ENCODE measurements at places on chromosomes 4 and X.

GRCh38 chr4:25399510-25399909 is 22.4 kb downstream of the ANAPC4 start:
- DNase-seq = no peak

DNA sequence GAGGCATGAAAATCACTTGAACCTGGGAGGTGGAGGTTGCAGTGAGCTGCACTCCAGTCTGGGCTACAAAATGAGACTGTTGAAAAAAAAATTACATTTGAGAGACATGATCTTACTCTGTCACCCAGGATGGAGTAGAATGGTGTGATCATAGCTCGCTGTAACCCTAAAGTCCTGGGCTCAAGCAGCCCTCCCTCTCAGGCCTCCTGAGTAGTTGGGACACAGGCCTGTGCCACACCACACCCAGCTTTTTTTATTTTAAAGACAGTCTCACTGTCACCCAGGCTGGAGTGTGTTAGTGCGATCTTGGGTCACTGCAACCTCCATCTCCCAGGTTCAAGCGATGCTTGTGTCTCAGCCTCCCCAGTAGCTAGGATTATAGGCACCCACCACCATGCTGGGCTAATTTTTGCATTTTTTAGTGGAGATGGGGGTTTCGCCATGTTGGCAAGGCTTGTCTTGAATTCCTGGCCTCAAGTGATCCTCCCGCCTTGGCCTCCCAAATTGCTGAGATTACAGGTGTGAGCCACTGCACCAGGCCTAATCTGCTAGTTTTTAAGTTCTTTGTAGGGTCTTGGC is 6.1 kb downstream of the RPS3A start:
- DNase-seq = no peak

GRCh38 chr4:155079871-155080270 is 128.6 kb upstream of the NPY2R start:
- no peak for DNase-seq

DNA sequence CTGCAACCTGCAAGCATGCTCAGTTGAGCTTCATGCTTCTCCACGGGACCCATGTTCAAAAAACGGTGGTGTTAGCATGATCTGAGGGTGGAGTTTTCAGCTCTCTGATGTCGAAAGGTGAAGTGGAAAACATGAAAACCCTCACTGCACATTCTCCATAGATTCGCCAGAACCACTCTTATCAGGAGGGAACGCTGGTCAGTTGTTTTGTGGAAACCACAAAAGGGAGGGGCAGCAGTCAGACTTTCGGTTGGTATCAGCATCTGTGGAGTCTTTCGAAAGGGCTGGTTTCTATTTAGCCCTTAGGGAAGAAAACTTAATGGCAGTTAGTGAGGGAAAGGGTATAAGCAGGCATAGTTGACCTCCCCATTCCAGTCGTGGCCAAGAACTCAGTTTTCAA is 12.6 kb downstream of the PPA2 start:
- DNase-seq = no peak

- DNase-seq = peak; percentile 99
Observed at GRCh38 chr4:38752941-38753806, 29.6 kb downstream of the TLR10 start.

- no peak for DNase-seq
Observed at GRCh38 chrX:30577362-30577991, at the start of gene TASL. TSS of gene TASL (minus strand) at chrX:30577766. CDS start at chrX:30560355, 17,411 bp downstream.

GRCh38 chr4:79899481-79899880 is 173.5 kb downstream of the ANTXR2 start:
- no peak for DNase-seq

- DNase-seq = no peak
Observed at GRCh38 chr4:95105112-95105511, 347.4 kb downstream of the BMPR1B start.

DNA sequence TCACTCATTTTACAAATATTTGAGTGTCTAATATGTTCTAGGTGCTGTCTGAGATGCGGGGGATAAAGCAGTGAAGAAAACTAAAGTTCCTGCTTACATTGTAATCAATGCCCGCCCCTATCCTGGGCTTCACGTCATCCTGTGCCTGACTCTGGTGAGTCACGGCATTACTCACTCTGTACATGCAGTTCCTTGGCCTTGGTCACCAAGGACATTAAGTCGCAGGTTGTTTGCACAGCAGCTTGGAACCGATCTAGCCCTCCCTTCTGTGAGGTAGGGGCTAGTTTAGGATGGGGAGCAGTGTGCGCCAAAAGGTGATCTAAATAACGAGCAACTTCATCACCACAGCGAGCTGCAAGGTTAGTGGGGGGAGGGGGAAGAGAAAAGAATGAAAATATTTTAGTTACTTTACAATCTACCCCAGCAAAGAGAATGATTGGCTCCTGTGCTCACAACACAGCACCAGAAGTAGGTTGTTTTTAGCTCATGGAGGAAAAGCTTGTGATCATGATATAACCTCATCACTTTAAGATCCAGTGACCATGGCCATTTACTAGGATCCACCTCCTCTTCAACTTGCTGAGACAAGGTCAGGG is 48.0 kb upstream of the HDAC8 start:
- DNase-seq = peak; percentile 17

- DNase-seq = peak; percentile 56
Observed at GRCh38 chr4:82833696-82834313, 35.2 kb upstream of the SCD5 start.

GRCh38 chr4:37661772-37662171 is 24.4 kb downstream of the RELL1 start:
- DNase-seq = no peak

DNA sequence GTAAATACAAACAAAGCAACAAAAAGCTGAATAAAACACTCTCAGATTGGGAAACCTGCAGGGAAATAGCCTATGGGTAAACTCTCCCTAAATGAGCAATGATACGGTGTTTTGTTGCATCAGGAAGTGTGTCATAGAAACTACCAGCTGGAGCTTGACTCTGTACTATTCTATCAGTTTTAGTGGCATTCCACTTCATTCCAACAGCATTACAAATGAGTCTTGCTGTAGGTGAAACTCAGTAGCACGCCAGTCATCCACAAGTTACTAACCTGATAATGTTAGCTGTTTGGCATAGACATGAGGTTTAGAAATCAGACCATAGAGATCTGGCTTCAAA is 24.9 kb downstream of the FGFBP1 start:
- peak; percentile 77 for DNase-seq

GRCh38 chr4:37453999-37454800 is 209.7 kb downstream of the NWD2 start:
- DNase-seq = no peak

- no peak for DNase-seq
Observed at GRCh38 chrX:65608026-65608425, 59.4 kb upstream of the MSN start.

- no peak for DNase-seq
Observed at GRCh38 chr4:2081540-2081939, 22.4 kb downstream of the NAT8L start.

- DNase-seq = no peak
Observed at GRCh38 chr4:67678612-67679011, 22.3 kb downstream of the UBA6 start.

- no peak for DNase-seq
Observed at GRCh38 chrX:49809891-49810632, 19.0 kb upstream of the PAGE4 start.

- DNase-seq = no peak
Observed at GRCh38 chr4:85672959-85673358, 198.0 kb downstream of the ARHGAP24 start.

All from fibroblast of skin of left biceps (primary cell).